ENCODE measurements at places on chromosomes 5 and 9.

DNA sequence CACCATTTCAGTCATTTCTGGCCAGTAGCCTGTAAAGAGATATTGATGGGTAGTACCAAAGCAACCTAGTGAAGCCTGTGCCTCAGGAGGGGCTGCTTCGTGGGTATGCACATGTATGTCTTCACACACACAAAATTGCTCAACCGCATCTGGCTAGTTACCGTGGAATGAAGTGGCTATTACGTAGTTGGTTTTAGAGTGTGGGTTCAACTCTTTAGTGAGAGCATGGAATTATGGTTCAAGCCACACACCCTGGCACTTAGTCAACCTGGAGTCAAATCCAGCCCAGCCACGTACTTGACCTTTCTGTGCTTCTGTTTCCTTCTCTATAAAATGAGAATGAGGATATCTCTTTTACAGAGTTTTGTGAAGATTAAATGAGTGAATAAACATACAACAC lies 174.9 kb downstream of the TTC39B start:
- DNase-seq, result no peak

GRCh38 chr5:411728-412127 lies 31.2 kb upstream of the EXOC3 start:
- DNase-seq, result no peak

- DNase-seq, result no peak
Measured at GRCh38 chr5:60263346-60263745, 369.8 kb upstream of the PDE4D start.

DNA sequence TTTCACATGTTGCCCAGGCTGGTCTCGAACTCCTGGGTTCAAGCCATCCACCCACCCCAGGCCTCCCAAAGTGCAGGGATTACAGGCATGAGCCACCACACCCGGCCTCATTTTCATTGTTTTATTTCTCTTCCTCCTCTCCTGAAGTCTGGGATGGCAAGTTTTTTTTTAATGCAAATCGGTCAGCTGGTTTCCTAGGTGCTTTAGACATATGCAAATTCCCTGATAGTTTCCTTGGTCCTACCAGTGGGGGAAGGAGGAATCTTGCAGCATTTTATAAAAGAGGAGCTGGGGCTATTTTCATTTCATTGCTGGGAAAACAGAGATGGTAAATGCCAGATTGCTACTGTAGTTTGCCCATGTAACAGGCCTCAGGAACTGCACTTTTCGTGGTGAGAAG lies 179.4 kb downstream of the ACTL7B start:
- DNase-seq, result no peak

GRCh38 chr5:138743484-138743883 lies 9.7 kb upstream of the CTNNA1 start:
- no peak for DNase-seq

DNA sequence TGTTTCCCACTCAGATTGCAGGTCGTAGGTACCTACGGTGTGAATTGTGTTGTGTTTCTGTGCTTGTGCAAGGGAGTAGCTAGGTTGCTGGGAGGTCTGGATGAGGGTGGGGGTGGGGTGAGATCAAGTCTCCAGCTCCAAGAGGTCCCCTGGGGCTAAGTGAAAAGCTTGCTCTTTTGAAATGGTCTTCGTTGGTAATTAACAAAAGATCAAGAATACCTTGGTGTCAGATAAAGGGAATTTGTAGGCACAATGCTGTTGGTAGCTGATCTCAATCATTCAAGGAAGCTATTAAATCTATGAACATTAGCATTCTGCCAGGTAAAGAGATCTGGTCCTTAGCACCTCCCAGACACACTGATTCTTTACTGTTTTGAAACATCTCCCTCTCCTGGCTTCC lies 928 bp upstream of the PCDHGC4 start:
- DNase-seq, result no peak

Measured in fibroblast of the conjunctiva (primary cell).